Stimulated activated CD8-positive, alpha-beta memory T cell treated with anti-CD3 and anti-CD28 coated beads, Interleukin-2, amount 100 ng/mL, for 1 hour (primary cell): ENCODE measurements at places on chromosomes 5 and 9.

DNA sequence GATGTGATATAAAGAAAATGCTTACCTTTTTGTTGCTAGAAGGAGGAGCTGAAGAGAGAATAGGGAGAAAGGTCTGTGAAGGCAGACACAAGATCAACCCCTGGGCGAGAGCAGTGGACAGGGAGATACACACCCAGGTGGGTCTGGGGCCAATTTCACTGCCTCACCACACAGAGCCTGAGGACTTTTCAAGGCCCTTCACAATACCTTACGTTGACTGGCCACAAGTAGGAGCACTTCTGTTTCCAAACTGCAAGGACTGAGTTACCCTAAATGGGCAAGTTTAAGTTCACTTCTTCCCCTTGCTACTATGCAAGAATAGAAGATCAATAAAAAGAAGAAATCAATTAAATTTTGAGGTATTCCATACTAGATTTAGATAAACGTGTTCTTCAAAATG, 174.5 kb upstream of the SLC12A2 start:
- DNase-seq: no peak

DNA sequence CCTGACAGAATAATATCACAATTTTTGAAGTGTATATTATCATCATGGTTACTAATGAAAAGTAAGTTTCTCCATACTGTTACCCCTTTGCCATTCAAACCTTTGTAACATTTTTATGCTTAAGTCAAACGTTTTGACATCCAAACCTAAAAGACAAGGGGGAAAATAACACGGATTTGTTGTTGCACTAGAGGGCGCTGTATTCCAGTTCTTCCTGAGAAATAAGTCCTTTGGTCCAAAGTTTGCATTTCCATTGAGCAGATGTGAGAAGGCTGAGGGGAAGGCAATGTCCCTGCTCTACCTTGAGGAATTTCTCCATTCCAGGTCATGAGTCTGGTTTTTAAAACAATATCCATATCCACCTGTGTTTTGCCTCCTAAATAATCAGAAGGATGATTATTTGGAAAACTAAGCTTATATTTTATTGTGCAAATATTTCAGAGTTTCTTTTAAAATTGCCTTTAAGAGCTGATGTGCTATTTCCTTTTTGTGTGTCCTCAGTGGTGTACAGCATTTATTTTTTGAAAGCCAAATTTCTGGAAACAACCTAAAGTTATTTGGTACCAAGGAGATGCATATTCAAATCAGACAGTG, 9.7 kb downstream of the LECT2 start:
- DNase-seq: no peak

- DNase-seq: no peak
Measured at GRCh38 chr5:6553972-6554371, 78.9 kb downstream of the NSUN2 start.

DNA sequence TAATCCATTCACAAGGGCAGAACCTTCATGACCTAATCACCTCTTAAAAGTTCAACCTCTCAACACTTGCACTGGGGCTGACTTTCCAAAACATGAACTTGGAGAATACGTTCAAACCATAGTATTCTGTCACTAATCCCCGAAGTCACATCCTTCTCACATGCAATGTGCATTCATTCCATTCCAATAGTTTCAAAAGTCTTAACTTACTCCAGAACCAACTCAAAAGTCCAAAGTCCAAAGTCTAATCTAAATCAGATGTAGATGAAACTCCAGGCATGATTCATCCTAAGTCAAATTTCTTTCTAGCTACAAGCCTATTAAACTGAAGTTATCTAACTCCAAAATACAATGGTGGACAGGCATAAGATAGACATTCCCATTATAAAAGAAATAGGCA, 21.7 kb upstream of the ADAMTSL1 start:
- no peak for DNase-seq

- DNase-seq: no peak
Measured at GRCh38 chr5:173989432-173990082, 587 bp downstream of the C5orf47 start.

- no peak for DNase-seq
Measured at GRCh38 chr9:71706176-71706575, 62.1 kb downstream of the CEMIP2 start.

GRCh38 chr5:30752015-30752414, 441.5 kb upstream of the CDH6 start:
- no peak for DNase-seq

DNA sequence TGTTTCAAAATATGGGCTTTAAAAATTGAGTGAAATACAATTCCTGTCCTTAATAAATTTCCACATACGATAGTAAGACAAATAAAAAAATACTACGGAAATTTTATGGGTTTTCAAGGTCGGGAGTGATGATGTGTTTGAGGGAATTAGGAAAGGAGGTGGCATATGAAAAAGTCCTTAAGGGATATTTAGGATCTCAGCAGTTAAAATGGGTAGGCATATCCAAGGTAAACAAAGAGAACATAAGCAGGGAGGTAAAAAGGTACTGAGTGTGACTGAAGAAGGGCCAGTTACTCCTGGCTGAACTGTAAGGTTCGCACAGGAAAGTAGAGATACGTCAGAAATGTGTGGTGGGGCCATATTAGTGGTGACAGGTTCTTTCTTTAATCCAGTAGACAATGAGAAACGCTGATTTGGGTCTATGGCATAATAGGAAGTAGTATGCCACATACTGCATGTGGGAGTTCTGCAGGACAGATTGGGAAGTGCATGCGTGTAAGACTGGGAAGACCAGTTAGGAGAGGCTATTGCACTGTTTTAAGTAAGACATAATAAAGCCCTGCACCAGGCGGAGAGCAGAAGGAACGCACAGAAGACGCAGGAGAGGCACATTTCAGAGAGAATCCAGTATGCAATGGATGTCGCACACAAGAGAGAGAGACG, 937 bp upstream of the HMGCR start:
- DNase-seq: no peak

GRCh38 chr9:36969216-36969771, 64.8 kb downstream of the PAX5 start:
- no peak for DNase-seq

DNA sequence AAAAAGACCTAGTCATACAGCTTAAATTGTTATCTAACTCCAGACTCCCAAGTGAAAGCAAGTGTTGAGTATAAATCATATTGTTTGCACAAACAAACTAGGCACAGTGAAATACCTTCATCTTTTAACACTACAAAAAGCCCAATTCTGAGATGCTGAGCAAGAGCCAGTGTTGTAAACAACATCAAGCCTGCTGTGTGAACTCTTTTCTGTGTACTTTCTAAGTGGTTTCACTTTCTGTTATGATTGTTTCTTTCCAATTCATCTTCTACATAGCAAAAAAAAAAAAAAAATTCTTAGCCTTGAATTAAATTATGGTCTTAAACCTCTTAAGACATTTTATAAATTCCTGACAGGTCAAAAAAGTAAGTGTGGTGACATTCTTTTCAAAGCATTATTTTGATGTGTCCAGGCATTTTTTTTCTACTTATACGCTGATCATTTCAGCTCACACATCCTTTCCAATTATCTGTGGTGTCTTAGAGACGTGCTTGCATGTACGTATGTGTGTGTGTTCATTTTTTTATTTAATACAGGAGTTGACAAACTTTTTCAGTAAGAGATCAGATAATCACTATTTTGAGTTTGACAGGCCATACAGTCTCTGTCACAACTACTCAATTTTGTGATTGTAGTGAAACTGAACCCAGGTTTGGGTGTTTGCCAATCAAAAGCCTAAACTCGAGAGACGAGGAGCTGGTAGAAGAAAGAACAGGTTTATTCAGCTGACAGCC, 556.1 kb downstream of the CDH9 start:
- DNase-seq: no peak

GRCh38 chr5:175309218-175309810, 134.7 kb downstream of the DRD1 start:
- DNase-seq: no peak

GRCh38 chr9:112056996-112057395, 118.1 kb downstream of the SUSD1 start:
- no peak for DNase-seq

DNA sequence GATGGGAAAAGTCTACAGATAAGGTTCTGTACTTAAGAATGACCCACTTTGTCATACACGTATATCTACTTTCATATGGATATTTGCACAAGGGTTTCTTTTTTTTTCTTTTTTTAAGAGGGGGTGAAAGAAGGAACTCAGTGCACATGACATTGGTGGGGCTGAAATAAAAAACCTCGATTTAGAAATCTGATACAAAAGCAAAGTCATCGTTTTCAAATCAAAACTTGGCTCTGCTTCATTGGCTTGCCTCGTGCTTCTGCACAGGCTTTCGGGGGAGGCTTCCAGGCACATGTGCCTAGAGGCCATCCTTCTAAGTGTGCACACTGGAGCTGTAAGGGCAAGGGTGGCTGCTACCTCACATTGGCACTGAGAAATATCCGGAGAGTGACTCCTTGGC, 31.1 kb downstream of the PTTG1 start:
- no peak for DNase-seq

- DNase-seq: no peak
Measured at GRCh38 chr9:126468141-126468825, 141.7 kb downstream of the MVB12B start.

GRCh38 chr5:172953776-172954675, 5.2 kb upstream of the RPL26L1 start:
- no peak for DNase-seq

DNA sequence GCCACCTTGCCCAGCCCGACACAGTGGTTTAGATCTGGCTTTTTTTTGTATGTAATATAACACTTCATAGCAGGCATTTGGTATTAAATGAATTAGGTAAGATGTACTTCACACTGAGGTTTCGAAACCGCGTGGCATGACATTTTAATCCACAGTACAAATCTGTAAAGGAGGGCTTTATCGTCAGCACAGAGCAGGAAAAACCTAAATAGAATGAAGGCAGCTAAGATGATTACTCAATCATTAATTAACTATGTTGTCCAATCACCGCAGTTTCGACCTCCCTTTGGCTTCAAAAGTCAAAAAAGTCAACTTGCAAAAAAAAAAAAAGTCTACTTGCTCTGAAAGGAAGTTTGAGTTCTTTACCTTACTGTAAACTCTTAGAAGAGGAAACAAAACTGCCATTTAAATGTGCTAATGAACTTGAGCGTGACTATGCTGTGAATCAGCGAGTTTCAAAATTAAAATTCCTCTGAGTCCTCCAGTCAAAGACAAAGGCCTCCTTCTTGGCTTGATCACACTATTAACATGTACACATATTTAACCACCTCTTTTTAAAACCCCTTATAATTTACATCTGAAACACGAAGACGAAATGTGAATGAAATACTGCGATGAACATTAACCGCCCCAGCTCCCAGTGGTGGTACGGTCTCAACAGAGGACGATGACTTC, 698 bp upstream of the SEC24A start:
- no peak for DNase-seq

DNA sequence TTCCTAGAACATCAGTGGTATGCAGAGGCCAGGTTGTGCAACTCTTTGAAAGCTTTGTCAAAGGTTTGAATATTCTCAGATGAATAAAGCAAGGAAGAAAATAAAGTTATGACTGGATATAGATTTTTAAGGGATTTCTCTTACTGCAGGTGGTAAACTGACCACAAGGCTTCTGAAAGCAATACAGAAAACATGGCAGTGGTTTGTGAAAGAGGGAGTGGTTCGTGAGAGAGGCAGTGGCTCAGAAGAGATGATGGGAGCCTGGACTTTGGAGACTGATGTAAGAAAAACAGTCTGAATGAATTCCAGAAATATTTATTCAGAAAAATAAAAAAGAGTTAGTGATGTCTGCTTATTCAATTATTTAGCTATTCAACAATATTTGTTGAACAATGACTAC, 380.4 kb upstream of the CTNND2 start:
- no peak for DNase-seq

- DNase-seq: no peak
Measured at GRCh38 chr5:150278916-150279315, 10.7 kb downstream of the CAMK2A start.

GRCh38 chr9:70486127-70486526, 71.7 kb upstream of the KLF9 start:
- DNase-seq: no peak

GRCh38 chr5:116396476-116397099, 178.0 kb downstream of the SEMA6A start:
- no peak for DNase-seq

- DNase-seq: no peak
Measured at GRCh38 chr9:130295431-130295830, 29.9 kb downstream of the HMCN2 start.

DNA sequence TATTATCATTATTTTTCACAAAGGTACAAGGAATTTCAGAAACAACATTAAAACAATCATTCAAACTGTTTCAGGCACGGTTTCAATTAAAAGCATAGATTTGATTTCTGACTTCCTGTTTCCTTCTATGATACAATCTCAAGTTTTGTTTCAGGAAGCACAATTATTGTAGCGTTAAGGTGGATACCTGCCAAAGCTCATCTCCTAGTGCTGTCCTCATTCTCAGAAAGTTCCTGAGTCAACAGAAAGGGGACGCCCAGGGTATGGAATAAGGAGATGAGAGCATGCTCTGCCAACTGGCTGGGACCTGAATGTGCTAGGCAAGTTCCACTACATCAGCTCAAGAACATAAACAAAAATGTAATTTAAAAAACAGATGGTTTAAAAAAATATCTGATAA, 2.0 kb upstream of the TRIM14 start:
- no peak for DNase-seq

DNA sequence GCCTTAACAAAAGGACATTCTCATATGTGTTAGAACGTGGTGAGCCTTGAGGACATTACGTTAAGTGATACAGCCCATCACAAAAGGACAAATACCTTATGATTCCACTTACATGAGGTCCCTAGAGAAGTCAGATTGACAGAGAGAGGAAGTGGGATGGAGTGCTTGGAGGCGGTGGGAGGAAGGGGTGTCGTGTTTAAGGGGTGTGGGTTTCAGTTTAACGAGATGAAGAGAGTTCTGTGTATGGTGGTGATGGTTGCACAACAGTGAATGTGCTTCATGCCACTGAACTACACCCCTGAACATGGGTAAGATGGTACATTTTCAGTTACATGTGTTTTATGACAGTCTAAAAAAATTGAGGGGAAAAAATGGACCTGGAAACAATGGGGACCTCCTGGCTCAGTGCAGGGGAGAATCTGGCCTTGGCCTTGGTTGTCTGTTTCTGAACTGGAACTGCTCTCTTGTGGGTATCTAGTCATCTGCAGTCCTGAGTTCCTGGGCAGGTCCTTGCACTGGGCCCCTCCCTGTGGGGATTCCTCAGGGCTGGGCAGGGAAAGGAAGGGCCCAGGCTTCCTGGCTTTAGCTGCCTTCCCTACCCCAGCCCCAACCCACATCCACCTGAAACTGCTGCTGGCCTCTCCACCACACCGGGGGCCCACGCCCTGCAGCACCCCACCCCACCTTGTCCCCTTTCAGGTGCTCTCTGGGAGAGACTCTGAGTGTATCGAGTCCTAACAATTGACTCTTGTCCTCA, 17.8 kb downstream of the LRRC8A start:
- no peak for DNase-seq

GRCh38 chr5:137730336-137730735, 5.6 kb downstream of the KLHL3 start:
- no peak for DNase-seq

GRCh38 chr5:73451224-73452130, 2.9 kb upstream of the FOXD1 start:
- peak; percentile 43 for DNase-seq

GRCh38 chr5:142481410-142481809, 156.6 kb upstream of the SPRY4 start:
- DNase-seq: no peak
